ENCODE measurements at places on chromosomes 5 and 9.

- DNase-seq, result no peak
These were observed 334.6 kb downstream of the SPOCK1 start for GRCh38 chr5:137164536-137164935.

DNA sequence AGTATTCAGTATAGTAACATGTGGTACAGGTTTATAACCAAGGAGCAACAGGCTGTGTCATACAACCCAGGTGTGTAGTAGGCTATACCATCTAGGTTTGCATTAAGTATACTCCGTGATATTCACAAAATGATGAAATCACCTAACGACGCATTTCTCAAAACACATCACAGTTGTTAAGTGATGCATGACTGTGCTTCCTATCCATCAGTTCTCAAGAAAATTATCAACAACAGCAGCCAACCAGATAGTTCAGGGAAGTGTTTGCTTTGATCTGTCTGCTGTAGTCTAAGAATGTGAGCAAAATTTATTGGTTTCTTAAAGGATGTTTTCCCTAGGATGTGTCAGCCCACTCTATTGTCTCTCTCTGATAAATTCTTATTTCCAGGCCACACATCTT is 7.4 kb downstream of the ZBTB26 start:
- no peak for DNase-seq

GRCh38 chr9:6884990-6885389 is 127.2 kb downstream of the KDM4C start:
- DNase-seq, result no peak

GRCh38 chr9:135186248-135187164 is 99.0 kb downstream of the OLFM1 start:
- no peak for DNase-seq

GRCh38 chr9:35407846-35408245 is 82.1 kb upstream of the RUSC2 start:
- no peak for DNase-seq

DNA sequence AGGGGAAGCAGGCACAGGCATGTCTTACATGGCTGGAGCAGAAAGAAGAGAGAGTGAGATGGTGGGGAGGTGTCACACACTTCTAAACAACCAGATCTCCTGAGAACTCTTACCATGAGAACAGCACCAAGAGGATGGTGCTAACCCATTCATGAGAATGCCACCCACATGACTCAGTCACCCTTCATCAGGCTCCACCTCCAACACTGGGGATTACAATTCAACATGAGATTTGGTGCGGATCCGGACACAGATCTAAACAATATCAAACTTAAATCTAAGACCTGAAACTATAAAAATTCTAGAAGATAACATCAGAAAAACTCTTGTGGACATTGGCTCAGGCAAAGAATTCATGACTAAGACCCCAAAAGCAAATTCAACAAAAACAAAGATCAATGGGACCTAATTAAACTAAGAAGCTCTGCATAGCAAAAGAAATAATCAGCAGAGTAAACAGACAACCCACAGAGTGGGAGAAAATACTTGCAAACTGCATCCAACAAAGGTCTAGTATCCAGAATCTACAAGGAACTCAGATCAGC is 65.4 kb downstream of the SPATA31C2 start:
- no peak for DNase-seq

DNA sequence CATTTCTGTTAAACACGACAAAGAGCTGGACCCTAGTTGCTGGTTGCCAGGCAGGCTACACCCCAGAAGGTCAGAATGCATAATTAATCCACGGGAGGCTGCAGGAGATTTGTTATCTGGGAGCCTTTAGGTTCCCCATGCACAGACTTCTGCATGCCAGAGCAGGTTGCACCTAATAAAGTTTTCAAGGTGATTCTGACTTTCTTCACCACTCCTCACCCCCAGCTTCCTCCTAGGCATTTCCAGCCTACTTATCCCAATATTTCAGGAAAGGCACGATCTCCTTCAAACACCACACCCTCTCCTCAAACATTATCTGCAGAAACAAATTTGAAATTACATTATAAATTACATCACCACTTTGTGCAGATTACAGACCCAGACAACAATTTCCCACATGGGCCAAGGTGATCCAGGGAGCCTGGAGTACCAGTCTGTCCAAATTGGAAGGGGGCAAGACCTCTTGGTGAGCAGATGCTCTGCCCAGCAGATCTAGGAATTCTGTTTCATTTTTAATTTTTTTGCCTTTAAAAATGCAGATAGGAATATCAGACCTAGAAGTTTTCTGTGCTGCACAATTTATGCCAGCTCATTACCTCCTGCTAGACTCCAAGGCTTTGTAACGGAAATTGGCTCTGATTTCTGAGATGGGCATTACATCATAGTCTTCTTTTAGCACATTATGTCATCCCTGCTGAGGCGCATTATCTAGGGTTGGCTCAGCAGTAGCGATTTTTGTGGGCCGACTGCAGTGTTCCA is 363.4 kb upstream of the SLC30A5 start:
- DNase-seq, result no peak

DNA sequence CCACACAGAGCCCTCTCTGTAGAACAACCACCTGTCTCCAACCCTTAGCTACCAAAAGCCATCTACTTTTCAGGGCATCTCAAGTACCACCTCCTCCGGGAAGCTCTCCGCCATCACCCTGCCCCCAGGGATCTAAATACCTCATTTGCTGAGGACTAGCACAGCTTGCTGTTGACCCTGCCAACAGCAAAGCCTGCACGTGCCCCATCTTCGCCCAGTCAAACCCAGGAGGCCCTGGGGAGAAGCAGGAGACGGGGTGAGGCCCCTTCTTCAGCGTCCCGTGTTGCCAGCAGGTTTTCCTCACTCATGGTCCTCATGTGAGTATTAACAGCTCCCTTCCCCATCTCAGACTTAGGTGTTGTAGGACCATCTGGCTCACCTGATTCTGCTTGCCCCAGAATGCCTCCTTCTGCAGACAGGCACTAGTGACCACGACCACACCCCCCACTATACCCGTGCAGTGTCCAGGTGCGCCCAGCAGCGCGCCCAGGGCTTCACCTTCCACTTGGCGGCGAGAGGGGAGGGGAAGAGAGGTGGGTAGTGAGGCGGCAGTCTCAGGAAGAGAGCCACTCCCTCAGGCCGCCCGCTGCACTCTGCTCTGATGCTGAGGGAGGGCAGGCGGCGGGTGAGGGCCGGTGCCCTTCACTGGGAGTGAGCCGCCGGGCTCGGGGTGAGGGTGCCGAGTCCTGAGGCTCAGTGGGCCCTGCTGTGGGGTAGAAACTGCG is 11.1 kb downstream of the VAV2 start:
- no peak for DNase-seq

- DNase-seq, result no peak
These were observed 208.8 kb upstream of the TAS2R1 start for GRCh38 chr5:9838916-9839315.

DNA sequence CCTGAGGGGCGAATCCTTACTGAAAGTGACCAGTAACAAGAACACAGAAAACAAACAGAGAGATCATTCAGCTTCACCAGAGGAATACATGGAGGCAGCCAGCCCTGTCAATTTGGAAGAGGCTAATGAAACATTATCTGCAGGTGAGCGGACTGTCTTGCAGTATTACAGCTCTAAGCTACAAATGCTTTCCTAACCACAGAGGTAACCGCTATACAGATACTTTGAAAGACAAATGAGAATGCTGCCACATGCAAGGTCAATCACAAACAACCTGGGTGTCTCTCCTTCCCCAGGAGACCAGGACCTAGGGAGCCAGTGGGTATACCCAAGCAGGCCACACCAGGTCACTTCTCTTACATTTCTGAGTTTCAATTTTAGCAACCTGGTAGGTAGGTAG is 30.2 kb downstream of the EFNA5 start:
- DNase-seq, result no peak

- no peak for DNase-seq
These were observed 207.1 kb downstream of the SGCD start for GRCh38 chr5:156534085-156534484.
